A549 treated with RU486 at 1 μM for 4 hours (cell line): ENCODE measurements at places on chromosomes 6 and 20. TPM values are rescaled to one million over a fixed set of nuclear protein-coding genes. Genes with fewer than 3 reads are reported as not detected.

The TTPAL gene
- 10.4 to 14.5 TPM (median 13.6 TPM) in 5 replicates for total RNA-seq

The CD109 gene
- total RNA-seq, result 14.9 to 37.7 TPM (median 34.4 TPM) in 5 replicates

The HLA-B gene
- 24.5 to 36.5 TPM (median 29.0 TPM) in 5 replicates for total RNA-seq

The GABRR1 gene
- not detected in 5 replicates for total RNA-seq

The SIRPB1 gene
- total RNA-seq, result 0.22 to 0.90 TPM (median 0.68 TPM) in 5 replicates

The PSMA7 gene
- 485 to 620 TPM (median 570 TPM) in 5 replicates for total RNA-seq

The MAP3K5 gene
- 2.0 to 3.1 TPM (median 2.8 TPM) in 5 replicates for total RNA-seq

The GMPR gene
- total RNA-seq, result 0.37 to 0.76 TPM (median 0.64 TPM) in 5 replicates

The MTCH1 gene
- 109 to 141 TPM (median 131 TPM) in 5 replicates for total RNA-seq

The UQCC2 gene
- 74.0 to 141 TPM (median 99.5 TPM) in 5 replicates for total RNA-seq

The SLC17A1 gene
- 0.08 to 0.10 TPM in 2 of 5 replicates, not detected in the others for total RNA-seq

The ZNF341 gene
- total RNA-seq, result 2.7 to 4.2 TPM (median 4.0 TPM) in 5 replicates

The PCSK2 gene
- total RNA-seq, result not detected in 5 replicates

The LPA gene
- 0.09 to 0.10 TPM in 2 of 5 replicates, not detected in the others for total RNA-seq

The TRIM15 gene
- total RNA-seq, result 0.20 TPM in 1 of 5 replicates, not detected in the others

The PLN gene
- total RNA-seq, result not detected in 5 replicates

The PPP1R10 gene
- total RNA-seq, result 28.5 to 44.3 TPM (median 30.3 TPM) in 5 replicates

The LAMA5 gene
- 195 to 408 TPM (median 321 TPM) in 5 replicates for total RNA-seq

The COMMD7 gene
- 56.6 to 63.1 TPM (median 58.8 TPM) in 5 replicates for total RNA-seq

The DUSP15 gene
- 0.57 to 1.8 TPM (median 0.95 TPM) in 5 replicates for total RNA-seq

The ZNF311 gene
- total RNA-seq, result 0.14 to 0.28 TPM (median 0.19 TPM) in 4 of 5 replicates, not detected in the other

The DZANK1 gene
- total RNA-seq, result 2.6 to 3.3 TPM (median 2.8 TPM) in 5 replicates

The THBD gene
- total RNA-seq, result 26.1 to 46.2 TPM (median 40.9 TPM) in 5 replicates
